ENCODE measurements at places on chromosomes 2 and 18.

GRCh38 chr18:79952996-79953559 is 1.6 kb upstream of the SLC66A2 start:
- DNase-seq: no peak

DNA sequence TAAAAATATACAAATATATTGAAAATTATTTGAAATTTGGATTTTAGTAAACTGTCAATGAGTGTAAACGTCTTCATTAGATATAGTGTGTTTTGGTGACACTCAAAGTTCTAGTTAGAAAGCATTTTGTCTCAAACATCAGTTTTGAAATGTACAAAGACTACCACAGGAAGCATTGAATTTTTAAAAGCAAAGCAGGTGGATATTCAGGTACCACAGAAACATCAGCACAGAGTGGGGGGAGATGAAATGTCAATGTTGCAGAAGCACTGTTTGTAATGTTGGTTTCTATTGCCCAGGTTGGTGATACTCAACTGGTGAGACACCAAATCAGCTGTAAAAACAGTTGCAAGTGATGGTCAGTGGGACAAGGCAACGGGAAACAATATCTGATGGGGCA is 136.5 kb upstream of the ITGA4 start:
- no peak for DNase-seq

DNA sequence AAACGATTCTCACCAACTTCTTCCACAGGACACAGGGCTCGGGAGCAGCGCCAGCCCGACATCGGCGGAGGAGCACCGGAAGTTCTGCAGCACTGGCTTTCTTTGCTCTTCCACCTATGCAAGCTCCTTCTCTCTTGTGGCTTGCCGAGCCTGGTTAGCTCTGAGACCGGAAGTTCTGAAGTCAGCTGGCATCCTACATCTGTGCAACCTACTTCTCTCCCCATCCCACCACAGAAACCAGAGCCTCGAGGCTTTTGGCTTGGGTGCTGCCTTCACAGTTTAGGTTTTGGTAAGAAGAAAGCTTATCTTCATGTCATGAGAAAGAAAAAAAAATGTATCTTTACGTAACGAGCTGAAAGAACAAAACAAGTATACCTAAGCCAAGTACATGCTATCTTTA is 111.7 kb downstream of the ANKRD44 start:
- peak; percentile 75 for DNase-seq

DNA sequence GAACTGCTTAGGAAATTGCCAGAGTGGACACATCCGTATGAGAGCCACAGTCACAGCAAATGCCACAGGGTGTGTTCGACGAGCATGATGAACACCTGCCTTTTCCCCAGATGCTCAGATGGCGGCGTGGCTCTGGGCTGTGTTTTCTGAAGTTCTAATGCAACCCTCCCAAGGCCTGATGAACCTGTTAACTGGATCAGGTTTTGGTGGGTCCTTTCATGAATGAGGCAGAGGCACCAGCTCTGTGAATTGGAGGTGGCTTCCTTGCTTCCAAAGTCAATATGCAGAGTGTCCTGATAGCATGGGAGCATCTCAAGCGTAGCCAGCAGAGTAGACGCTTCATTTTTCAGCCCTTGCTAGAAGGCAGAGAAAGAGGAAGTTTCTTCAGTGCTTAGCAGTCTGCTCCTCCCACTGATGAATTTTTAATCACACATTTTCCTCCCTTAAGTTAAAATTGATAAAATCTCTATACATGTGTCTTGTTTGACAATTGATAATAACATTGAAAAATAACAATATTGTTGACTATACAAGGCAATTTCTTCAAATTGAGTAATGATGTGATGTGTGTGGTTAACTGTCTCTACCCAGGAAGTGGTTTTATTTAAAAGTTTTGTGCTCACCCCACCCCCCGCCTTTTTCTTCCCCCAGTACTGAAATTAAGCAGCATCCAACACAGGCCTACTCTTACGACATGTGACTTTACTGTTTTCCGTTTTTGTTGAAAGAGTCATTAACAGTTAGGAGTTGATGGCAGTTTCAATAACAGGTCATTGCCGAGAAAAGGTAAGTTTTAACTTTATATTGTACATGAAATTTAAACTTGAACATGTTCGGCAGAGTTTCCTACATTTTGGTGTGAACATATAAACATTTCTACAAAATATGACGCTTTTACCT is at the start of gene ARHGAP15:
Gene ARHGAP15, plus strand, starts transcription at position 739 of the 900 bp plus-strand sequence.
- peak; percentile 44 for DNase-seq

- DNase-seq: no peak
Measured at GRCh38 chr2:3611589-3611988, 16.7 kb downstream of the COLEC11 start.

- no peak for DNase-seq
Measured at GRCh38 chr2:9819551-9819950, 23.7 kb upstream of the TAF1B start.

- no peak for DNase-seq
Measured at GRCh38 chr2:29105375-29105774, 9.8 kb upstream of the CLIP4 start.

DNA sequence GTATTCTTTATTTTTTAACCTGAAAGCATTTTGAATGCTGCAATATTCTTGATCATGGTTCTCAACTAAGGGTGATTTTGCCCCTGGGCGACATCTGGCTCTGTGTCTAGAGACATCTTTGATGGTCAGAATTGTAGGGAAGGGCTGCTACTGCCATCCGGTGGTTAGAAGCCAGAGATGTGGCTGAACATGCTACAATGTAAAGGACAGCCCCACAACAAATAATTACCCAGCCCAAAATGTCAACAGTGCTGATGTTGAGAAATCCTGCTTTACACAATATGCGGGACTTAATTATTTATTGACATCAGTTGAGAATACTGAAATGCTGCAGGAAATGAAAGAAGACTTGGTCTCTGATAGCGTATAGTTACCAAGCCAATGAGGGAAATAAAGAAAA is 37.5 kb upstream of the SERPINB2 start:
- DNase-seq: no peak

DNA sequence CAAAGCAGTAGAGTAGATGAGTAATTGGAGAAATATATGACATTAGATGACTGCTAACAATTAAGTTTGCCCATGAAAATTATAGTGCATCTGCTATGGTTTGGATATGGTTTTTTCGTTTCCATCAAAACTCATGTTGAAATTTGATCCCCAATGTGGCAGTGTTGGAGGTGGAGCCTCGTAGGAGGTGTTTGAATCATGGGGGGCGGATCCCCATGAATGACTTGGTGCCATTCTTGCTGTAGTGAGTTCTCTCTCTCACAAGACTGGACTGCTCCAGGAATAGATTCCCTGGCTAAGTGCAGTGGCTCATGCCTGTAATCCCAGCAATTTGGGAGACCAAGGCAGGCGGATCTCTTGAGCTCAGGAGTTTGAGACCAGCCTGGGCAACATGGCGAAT is 9.7 kb upstream of the CUL3 start:
- no peak for DNase-seq

DNA sequence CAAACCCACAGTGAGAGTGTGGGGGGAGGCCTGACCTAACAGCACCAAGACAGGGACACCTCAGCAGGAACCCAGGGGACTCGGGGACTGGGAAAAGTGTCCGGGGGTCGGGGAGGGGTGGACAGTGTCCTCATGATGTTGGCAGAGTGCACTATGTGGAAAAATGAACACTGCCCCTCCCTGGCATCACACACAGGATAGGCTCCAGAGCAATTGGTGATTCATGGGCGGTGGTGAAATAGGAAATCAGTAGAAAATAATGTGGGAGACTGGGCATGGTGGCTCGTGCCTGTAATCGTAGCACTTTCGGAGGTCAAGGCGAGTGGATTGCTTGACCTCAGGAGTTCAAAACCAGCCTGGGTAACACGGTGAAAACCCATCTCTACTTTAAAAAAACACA is 3.6 kb upstream of the ANO7 start:
- DNase-seq: no peak

DNA sequence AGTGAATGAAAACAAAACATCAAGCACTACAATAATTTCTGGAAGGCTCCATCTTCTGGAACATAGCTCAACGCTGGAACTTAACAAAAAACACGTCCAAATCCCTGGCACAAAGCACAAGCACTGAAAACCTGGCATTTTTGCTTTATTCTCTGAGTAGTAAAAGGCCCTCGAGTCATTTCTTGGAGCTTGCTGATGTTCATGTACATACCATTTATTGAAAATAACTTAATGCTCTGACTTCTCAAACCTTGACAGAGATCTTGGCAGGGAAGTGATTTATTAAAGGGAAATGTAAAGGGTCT is 76.5 kb upstream of the STK17B start:
- no peak for DNase-seq

GRCh38 chr2:201628545-201628944 is 14.8 kb downstream of the TMEM237 start:
- DNase-seq: no peak

- no peak for DNase-seq
Measured at GRCh38 chr2:46887028-46887885, 28.3 kb downstream of the MCFD2 start.

- no peak for DNase-seq
Measured at GRCh38 chr18:23701017-23701416, 11.8 kb downstream of the LAMA3 start.

DNA sequence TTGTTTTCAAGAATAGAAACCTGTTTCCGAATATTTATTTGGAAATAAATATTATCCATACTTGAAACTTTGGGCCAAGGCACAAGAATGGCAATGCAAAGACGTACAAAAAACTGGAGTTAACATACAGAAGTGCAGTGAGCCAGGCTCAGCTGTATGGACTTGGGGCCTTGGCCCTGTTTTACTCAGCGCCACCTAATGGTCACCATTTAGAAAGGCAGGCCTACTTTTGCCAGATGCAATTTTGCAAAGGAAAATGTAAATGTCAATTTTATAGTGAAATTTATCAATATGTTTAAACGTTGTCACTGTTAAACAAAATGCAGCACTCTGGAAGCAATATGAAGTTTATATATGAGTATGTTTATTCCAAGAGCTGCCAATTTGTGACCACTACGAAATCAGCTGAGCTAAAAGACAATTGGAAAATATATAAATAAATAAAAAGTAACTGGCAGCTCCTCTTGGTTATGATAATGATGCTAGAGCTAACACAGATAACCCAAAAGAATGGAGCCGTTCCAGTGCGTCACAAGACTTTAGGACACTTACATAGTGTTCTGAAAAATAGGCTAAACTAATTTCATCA is 155.0 kb downstream of the ARHGAP15 start:
- peak; percentile 8 for DNase-seq

DNA sequence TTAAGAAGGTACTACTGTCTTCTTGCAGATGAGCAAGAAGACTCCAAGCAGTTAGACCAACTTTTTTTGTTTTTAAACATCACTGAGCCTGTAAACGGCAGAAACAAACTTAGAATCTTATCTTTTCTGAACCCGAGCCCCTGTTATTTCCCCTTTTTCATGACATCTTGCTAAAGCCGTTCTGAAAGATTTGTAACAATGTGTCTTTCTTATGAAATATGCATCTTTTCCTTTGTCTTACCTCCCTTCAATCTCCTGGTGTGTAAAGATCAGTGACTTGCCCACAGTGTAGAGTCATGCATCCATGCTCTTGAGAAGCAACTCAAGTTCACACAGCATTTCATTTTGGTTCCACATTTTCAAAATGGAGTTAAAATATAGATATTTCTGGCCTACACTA is 288.8 kb upstream of the CELF4 start:
- DNase-seq: no peak

DNA sequence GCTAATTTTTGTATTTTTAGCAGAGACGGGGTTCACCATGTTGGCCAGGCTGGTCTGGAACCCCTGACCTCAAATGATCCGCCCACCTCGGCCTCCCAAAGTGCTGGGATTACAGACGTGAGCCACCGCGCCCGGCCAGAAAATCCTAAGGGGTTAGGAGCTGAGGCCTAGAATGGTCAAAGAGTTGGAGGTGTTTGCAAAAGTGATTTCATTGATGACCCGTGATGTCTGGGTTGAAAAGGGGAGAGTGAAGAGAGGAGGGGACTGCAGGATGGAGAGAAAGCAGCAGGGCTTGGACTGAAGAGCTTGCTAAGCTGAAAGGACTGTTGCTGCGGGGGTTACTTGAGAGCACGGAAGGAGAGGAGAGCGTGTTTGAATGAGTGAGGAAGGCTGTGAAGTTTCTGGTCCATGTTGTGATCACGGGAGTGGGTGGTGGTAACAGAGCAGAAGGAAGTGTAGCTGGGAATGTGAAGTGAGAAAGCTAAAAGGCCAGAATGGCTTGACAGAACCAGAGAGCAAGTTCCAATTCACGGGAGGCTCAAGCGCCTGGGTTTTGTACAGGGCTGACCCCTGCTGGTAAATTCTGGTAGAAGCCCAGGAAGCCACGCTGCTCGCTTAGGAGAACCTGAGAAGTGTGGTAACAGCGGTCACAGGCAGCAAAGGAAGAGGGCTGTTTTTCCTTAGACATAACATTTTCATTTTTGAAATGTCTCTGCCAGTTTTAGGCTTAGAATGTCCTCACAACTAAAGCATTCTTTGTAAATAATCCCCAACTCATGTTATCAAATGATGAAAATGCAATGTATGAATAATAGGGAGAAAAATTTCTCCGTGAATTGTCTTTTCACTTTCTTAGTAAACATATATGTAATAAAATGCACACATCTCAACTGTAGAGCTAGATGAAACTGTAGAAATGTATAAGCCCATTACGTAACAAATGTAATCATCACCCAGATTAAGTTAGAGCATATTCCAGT is 40.5 kb upstream of the ACTR2 start:
- peak; percentile 53 for DNase-seq

DNA sequence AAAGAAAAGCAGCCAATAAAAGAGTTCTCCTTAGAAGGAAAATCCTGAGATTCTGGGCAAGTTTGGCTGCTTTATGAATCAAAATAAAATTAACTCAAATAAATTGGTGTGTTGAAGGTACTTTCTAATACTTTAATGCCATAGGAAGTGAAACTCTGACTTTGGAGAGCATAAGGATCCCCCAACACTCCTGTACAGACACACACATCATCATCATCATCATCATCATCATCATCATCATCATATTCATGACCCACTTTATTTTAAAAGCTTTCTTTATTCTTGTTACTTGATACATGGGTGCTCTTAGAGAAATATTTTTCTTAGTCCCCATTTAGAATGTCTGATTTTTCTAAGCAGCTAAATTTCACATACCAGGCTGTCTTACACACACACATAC is 283.1 kb upstream of the CYRIA start:
- no peak for DNase-seq

- DNase-seq: no peak
Measured at GRCh38 chr2:152858594-152859265, 140.3 kb downstream of the ARL6IP6 start.

DNA sequence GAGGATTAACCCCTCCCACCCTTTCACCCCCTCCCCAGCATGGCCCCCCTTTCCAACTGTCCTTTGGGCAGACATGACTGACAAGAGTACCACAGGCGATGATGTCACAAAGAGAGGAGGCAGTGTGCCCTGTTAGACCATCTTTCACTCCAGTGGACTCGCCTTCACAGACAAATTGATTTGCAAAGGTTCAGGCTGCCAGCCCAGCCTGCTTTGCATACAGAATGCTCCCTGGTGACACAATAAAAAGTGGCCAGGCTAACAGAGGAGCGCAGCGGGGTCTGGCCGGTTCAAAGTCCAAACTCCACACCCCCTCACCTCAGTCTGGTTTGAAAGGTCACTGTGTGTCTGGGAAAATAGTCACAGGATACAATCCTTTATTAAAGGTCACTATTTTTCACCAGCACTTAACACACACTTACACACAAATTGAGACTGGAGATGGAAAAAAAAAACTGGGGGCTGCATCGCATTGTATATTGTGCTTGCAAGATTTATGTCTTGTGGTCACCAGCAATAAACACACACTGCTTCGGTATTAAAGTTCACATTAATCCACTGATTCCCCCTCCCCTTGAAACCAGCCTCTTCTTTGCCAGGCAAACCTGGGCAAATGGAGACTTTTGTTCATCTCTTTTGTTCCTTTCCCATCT is 236.9 kb downstream of the BCL11A start:
- no peak for DNase-seq

- DNase-seq: no peak
Measured at GRCh38 chr2:221844212-221845020, 272.3 kb upstream of the EPHA4 start.
